Nephron progenitor cell (in vitro differentiated cells): ENCODE measurements at places on chromosomes 4 and X.

DNA sequence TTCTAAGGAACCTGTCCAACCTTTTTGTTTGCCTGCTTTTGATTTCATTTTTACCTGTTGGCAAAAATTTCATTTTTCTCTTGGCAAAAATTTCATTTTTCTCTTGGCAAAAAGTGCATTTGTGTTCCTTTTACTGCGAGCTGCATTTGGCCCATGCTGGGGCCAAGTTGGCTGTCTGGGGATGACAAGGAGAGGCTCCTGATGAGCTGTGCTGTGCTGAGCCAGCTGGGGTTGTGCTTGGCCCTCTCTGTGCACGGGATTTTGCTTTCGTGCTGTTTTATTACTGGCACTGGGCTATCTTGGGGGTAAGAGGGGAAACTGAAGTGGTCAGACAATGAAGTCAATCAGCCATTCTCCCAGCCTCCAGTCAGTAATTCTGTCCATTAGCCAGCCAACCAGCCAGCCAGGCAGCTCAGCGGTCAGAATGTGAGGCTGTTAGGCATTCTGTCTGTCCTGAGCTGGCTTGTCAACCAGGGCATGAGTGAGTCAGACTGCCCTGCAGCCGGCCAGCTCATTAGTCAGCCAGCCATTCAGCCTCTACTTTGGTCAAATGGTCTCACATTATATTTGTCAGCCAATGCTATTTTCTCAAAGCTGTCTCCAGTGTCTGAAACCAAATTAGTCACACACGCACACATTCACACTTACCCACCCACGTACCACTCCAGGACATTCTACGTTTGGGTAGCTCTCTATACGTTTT lies 56.9 kb upstream of the PRPS1 start:
- DNase-seq = no peak

DNA sequence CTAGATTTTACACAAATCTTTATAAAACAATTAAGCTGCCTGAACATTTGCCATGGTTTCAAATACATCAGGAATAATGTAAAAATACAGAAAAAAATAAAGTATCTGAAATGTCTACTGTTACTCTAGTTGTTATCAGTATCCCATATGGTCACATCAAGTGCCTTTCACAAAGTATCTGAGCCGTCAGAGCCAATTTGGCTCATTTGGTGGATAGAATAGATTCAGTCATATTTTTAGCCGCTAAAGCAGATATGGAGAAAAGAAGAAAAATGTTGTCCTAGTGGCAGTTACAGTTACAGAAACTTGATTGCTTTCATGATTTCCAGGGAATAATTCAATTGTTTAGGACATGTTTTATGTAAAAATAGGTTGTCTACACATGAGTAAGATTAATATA lies 641.1 kb downstream of the RAPGEF2 start:
- no peak for DNase-seq

- no peak for DNase-seq
These were observed 366.2 kb downstream of the FBXW7 start for GRCh38 chr4:152169683-152170082.

DNA sequence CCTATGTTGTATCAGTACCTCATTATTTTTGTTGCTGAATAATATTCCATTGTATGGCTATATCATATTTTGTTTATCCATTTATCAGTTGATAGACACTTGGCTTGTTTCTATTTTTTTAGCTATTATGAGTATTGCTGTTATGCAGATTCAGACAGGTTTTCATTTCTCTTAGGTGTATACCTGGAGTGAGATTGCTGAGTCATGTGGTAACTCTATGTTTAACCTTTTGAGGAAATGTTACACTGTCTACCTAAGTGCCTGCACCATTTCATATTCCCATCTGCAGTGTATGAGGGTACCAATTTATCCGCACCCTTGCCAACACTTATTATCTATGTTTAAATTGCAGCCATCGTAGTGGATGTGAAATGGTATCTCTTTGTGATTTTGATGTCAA lies 43.0 kb upstream of the SH3RF1 start:
- DNase-seq = no peak

DNA sequence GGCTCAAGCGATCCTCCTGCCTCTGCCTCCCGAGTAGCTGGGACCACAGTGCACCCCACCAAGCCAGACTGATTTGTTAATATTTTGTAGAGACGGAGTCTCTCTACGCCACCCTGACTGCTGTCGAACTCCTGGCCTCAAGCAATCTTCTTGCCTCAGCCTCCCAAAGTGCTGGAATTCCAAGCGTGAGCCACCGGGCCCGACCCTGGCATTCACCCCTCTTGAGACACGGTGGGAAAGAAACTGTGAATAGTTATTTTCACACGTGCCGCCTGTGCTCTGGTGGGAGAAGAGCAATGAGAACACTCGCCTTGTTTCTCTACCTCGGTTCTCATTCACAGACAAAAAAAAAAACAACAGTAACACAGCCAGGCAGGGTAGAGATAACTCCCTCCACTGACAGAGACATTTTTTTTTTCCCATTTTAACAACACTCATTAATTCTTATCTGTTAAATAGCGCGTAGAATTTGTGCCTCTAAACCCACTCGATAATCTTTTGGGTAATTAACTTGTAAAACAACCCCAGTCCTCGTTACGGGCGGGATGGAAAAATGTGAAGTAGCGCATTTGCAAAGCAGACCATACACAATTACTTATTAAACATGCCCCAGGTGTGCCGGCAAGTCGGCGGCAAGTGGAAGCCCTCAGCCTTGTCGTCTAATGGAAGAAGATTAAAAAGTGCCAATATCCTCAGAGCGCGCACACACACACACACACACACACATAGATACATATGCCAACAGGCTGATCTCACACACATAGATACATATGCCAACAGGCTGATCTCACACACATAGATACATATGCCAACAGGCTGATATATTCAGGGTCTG lies 103.3 kb downstream of the DHRSX start:
- DNase-seq = no peak

- no peak for DNase-seq
These were observed 66.4 kb downstream of the GALNT7 start for GRCh38 chr4:173235050-173235449.

DNA sequence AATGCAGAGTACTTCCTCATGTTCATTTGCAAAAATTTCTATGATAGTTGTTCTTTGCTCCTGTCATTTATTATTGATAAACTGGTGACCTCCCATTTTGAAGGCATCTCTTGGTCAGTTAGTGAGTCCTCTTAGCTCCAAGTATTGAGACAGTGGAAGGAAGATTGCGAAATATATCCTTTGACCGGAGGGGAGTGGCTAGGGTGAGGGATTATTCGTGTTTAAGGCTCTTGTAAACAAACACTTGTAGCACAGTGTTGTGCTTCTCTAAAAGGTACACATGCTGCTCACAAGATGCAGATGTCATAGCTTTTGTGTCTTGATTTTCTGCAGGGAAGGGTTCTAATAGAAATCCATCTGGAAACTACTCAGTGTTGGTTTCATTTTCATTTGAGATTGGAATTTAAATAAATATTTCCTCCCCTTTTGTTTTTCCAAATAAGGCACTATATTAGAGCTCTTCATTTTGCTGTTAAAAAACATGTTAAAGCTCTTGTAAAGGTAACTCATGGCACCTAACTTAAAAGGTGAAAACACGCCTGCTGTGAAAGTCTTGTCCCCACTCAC lies 21.8 kb downstream of the TXLNG start:
- DNase-seq = no peak

DNA sequence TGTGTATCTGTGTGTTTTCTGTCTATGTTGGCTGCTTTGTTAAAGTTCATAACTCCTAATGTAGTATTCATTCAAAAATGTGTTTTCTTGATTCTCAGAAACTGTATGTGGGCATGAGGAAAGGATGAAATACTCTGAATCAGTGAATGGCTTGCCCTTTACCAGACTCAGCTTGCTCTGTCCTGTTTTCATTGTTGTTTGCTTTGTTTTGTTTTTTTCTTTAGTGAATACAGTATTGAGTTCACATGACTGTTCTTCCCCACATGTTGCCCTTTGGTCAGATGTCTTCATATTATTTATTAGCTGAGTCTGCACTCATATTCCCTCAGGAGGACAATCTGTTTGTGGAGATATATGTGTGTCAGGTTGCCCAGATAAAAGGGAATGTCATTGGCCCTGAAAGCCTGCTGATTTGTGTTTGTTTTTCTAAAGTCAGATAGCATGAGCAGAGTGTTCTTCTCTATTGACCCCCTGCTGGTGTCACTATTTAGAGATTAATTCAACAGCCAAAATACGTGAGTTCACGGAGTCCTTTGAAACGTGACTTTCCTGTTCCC lies 1184.4 kb downstream of the RPA4 start:
- peak; percentile 6 for DNase-seq

- DNase-seq = no peak
These were observed 36.7 kb upstream of the SCOC start for GRCh38 chr4:140336730-140337129.

DNA sequence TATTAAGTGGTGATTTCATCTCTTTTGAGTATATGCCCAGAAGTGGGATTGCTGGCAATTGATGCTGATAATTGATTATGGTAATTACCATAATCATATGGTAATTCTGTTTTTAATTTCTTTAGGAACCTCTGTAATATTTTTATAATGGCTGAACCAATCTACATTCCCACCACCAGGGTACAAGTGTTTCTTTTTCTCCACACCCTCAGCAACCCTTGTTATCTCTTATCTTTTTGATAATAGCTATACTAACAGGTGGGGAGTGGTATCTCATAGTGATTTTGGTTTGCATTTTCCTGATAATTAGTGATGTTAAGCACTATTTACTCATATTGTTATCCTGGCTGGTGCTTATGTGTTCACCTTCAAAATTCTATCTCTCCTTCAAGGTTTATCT lies 212.6 kb downstream of the FMR1NB start:
- DNase-seq = no peak

GRCh38 chr4:174553828-174554227 lies 31.5 kb upstream of the HPGD start:
- no peak for DNase-seq

- no peak for DNase-seq
These were observed 233.4 kb upstream of the HAND2 start for GRCh38 chr4:173763389-173763788.

GRCh38 chr4:38106311-38106710 lies 146.1 kb downstream of the PTTG2 start:
- DNase-seq = no peak

DNA sequence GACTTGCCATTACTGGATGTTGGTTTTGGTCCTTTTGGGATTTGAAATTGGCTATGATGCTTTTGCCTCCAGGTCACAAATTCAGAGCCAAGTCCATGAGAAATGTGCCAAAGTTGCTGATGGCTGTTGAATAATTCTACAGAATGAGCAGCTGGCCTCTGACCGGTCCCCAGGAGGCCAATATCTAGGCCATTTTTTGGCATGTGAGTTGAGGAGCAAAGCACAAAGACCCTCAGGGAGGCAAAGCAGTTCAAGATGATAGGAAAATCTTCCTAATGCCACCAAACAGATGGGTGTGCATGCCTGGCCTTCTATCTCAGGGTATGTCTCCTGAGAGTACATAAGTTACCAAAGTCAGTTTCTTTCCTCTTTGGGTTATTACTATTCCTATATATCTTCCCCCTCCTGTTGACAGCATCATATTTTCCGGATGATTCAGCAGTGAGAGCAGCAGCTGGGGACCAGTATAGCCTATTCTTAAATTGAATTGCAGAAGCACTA lies 44.4 kb downstream of the SEL1L3 start:
- no peak for DNase-seq

- no peak for DNase-seq
These were observed 577.9 kb downstream of the PPARGC1A start for GRCh38 chr4:23311983-23312382.

DNA sequence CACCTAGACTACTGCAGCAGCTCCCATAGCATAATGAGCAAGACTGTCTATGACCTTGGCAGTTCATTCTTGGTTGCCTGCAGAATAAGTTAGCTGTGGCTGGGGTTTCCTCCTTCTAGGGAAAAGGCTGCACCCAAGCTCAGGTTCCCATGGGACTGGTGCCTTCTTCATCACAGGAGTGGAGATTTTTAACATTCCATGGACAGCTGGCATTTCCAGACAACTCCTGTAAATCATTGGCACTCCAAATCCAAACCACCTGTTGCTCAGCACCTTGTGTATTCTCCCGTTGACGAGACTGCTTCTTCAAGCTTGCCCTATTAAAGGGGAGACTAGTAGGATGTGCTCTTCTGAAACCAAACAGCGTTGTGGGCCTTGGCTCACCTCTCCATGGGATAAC lies 7.8 kb upstream of the NUP54 start:
- no peak for DNase-seq

GRCh38 chr4:144711700-144712456 lies 65.9 kb downstream of the HHIP start:
- no peak for DNase-seq

DNA sequence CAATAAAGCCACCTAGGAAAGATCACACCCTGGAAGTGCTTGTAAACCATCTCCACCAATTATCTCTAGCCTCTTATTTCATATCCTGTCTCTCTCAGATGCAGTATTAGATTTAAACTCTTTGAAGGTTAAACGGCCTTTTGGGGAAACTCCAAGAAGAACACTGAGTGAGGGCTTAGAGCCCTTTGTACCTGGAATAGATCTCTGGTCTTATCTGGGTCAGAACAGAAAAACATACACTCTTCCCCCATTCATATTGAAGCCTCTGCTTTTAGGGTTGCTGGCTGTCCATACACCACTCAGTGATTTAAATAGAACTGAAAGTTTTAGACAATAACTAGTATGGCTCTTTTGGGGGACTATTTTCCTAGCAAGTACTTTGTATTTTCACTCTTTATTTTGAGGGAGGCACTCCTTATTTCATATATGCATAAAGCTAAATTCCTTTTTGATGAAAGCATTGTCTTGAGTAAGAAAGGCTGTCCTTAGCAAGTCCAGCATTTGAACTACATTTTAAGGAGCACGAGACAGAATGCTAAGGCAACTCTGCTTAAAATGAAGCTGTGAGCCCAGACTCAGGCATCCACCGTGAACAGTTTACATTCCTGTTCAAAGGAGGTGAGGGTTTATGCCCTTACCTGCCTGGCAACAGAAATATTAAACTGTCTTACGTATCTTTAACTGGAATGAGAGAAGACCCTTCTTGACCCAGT lies 17.4 kb downstream of the YY2 start:
- DNase-seq = no peak

DNA sequence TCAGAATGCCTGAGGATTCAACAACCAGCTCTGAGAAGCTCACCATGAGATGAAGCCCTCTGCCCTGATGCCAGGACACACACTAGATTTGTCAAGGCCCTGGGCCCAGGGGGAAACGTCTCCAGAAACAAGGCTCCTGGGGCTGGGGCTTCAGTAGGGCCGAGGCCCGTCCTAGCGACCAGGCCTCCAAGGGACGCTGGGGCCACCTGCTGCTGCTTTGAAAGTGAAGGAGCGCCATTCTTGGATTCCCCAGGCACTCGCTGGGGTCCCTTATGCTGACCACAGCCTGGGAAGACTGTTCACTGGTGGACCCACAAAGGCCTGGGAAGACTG lies 23.9 kb downstream of the PDE6B start:
- DNase-seq = no peak

GRCh38 chrX:151754641-151755215 lies 20.2 kb downstream of the CNGA2 start:
- DNase-seq = no peak
